ENCODE measurements at places on chromosomes 2 and 18.

GRCh38 chr2:100011272-100011731 lies 131.1 kb downstream of the AFF3 start:
- no peak for DNase-seq

DNA sequence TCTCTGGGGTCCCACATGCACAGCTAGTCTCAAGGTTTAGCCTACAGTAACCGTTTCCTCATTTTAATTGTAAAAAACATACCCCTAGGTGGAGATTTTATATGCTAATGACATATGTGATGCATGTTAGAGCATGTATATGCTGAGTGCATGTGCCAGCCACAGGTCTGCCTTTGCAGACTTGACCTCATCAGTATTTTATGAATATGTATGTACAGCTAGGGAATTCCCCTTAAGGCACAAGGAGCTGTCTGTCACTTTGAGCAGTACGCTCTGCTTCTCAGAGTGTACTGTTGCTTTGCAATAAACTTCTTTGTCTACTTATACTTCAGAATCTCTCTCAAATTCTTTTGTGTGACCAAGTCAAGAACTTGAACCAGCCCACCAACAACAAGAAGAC lies 131.2 kb upstream of the ERBB4 start:
- DNase-seq = no peak

GRCh38 chr2:136443661-136444060 lies 321.7 kb upstream of the THSD7B start:
- no peak for DNase-seq

DNA sequence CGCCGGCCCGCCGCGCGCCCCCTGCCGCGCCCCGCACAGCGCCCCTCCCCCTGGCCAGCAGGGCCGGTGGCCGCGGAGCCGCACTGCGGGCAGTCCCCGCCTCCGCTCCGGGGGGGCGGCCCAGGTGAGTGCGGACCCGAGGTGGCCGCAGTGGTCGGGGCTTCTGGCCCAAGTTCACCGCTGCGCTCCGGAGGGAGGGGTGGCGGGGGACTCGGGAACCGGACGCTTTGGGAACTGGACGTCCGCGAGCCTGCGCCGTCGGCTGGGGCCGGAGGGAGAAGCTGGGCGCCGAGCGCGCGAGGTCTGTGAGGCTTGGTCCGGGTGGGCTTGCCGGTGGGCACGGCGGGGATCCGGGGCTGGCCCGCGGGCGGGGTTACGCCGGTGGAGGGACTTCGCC lies 591 bp upstream of the LDLRAD4 start:
- no peak for DNase-seq

Measured in NCI-H187 treated with DMSO at 0.1 percent for 48 hours (cell line).